ENCODE measurements at places on chromosomes 1 and 21.

DNA sequence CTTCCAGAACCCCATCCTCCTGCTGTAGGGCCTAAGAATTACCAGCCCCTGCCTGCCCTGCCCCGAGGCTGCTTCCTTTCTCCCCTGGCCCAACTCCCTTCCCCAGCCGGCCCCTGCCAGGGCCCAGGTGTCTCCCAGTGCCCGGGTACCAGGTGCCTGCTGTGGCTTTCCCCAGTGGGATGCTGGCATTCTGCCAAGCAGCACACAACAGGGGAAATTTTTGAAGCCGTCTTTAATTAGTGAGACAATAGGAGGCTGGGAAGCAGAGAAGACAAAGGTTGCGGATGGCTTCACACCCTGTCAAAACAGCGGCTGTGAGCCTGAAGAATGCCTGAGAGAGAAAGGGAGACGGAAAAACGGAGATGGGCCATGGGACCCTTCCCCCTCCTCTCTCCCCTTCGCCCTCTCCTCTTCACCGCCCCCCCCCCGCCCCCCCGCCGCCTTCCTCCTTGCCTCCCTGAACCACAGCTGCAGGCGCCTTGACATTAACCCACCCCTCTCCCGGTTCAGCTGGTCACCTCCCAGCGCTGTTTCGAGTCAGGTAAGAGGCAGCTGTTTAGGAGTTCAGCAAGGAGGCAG is 33.6 kb downstream of the LRRN2 start:
- no peak for DNase-seq

- no peak for DNase-seq
Measured at GRCh38 chr1:118123116-118123839, 61.8 kb downstream of the SPAG17 start.

DNA sequence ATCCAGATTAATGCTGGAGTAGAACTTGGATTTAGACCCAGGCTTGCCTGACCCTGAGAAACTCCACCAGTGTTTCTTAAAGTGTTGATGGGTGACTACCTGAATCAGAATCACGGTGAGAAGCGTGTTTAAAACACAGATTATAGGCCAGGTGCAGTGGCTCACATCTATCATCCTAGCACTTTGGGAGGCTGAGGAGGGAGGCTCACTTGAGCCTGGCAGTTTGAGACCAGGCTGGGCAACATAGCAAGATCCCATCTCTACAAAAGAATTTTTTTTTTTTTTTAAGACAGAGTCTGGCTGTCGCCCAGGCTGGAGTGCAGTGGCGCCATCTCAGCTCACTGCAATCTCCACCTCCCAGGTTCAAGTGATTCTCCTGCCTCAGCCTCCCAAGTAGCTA is 56.3 kb upstream of the TENT5B start:
- no peak for DNase-seq

DNA sequence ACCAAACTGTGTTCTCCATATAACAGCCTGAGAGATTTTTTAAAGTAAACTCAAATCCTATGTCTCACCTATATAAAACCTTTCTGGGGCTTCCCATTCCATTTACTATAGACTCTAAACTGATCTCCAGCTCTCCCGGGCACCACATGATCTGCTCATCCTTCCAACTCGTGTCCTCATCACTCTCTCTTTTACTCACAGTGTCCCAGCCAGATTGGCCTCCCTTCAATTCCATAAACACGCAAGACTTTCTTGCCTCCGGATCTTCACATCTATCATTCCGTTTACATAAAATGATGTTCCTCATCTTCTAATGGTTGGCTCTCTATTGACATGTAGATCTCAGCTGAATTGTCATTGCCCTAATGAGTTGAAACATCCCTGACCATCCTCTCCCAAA is 59.4 kb downstream of the ZNF697 start:
- DNase-seq = no peak

- peak; percentile 99 for DNase-seq
Measured at GRCh38 chr1:67686267-67687197, 1.5 kb downstream of the GADD45A start.

DNA sequence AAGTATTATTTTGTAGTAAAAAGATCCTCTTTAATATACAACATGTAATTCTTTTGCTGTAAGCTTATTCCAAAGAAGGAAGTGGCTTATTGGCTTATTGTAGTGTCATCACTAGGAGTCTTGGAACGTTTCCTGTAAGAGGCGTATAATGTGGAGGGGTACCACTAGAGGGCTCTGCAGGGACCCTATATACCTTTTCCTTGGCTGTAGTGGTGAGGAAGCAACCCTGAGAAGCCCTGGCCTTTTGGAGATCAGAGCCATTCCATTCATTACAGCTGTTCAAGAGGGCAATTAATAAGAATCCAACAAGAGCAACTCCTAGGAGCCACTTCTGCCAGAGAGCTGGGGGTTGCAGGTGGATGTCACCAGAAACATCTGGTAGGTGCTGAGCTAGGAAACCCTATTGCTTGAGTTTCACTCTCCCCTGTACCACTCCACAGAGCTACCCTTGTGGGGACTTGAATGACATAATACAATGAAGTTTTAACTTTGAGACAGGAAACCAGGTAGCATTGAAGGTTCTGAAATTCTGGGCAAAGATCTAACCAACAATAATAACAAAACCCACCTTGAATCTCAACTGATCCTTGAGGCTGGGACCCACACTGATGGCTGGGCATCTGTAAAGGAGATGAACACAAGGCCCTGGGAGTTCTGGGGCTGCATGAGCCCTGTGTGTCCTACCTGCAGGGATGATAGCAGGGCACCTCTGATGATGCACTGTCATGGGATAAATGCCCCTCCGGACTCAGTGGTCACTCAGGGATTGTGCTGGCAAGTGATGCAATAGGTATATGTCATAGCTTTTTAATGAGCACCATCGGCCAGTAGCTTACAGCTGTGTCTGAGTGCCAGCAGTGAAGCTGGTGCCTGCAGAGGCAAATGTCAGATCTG is 160.2 kb upstream of the COA6 start:
- DNase-seq = no peak

DNA sequence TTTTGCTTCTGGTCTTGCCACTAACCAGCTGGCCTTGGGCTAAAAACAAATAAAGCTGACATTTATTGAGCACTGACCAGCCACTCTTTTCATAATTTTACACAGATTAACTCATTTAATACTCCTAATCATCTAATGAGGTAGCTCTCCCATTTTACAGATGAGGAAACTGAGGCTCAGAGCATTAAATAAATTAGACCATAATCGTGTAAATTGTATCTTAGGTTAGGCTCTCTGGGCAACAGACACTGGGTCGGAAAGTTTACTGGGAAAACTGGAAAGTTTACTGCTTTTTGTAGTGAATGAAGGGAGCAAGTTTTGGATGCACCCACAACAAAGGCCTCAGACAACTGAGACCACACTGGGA is 7.3 kb downstream of the BMP8B start:
- no peak for DNase-seq

GRCh38 chr1:94754570-94754969 is 65.6 kb upstream of the SLC44A3 start:
- DNase-seq = no peak
